ENCODE measurements at places on chromosomes 3 and 15.

- no peak for DNase-seq
Observed at GRCh38 chr3:52570076-52570475, 33.7 kb downstream of the UQCC5 start.

DNA sequence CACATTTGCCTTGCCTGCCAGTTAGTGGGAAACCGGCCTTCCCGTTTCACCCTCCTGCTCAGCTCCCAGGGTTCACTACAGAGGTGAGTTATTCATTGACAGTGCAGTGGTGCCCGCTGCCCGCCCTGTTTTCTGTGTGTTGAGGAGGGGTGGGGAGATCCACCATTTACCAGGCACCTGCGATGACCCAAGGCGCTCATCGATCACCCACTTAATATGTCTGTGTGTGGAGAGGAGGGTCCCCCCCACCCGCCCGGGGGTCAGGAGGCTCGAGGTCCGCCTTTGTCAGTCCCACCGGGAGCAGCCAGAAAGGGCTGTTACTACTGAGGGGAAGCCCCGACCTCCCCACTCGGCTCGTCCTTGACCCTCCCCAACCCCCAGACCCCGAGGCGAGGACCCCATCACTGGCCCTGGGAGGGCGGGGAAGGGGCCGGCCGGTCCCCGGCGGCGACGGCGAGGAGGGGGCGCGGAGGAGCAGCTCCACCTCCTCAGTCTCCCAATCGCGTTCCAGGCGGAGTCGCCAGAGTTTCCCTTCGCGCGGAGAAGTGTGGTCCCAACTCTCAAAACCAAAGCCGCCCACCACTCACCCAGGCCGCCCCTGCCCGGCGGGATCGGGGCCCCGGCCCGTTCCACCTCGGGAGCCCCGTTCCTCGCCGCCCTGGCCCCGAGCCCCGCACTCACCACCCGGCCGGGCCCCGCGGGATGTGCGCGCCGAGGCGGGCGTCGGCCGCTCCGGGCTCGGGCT, 1.1 kb downstream of the PLXNB1 start:
- DNase-seq = no peak

GRCh38 chr15:42046597-42046996, 25.8 kb upstream of the PLA2G4E start:
- no peak for DNase-seq

DNA sequence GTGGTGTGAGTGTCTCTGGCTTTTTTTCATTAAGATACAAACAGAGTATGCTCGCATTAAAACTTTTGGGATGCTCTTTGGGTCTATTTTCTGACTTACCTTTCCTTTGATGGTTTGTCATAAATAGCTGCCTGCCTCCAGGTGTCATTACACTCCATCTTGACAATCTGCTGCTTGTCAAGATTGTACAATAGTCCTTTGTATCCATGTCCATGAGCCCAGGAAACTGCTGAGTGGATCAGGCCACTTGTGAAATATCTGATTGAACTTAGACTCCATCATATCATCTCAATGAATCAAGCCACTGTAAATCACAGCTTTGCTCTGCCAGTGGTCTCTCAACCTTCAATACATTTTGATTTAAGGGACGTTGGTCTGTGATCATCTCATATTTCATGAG, 135.2 kb downstream of the ECT2 start:
- DNase-seq = no peak

GRCh38 chr3:128007033-128007424, 45.2 kb upstream of the SEC61A1 start:
- no peak for DNase-seq

DNA sequence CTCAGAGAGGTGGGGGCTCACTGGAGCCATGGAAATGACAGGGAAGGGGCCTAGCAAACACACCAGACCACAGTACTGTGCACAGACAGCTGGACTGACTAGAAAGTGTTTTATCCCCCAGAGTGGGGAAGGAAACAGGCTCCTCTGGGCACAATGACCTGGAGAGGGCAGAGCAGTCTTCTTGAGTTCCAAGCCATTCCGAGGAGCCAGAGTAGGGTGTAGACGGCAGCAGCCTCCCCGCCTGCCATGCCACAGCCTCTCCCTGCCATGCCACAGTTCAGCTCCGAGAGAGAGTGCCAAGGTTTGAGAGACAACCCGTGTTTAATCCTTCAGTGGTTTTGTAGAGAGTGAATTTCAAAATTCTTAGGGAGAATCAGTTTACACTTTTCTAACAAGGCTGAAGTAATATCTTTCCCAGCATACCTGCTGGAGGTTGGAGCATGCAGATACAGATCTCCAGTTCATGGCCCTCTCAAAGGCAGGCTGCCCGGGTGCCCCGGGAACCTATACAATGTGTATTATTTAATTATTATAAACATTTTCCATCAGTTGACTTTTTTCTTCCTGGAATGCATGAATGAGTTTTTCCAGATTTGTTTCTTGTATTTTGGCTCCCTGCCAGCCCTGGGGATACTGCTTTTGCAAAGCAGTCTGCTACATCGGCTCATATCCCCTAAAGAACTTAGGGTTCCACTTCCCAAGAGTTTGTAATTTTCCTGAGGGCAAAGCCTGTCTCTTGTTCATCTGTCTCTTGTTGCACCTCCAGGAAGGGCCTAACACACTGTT, 3.2 kb downstream of the PODXL2 start:
- DNase-seq = no peak

DNA sequence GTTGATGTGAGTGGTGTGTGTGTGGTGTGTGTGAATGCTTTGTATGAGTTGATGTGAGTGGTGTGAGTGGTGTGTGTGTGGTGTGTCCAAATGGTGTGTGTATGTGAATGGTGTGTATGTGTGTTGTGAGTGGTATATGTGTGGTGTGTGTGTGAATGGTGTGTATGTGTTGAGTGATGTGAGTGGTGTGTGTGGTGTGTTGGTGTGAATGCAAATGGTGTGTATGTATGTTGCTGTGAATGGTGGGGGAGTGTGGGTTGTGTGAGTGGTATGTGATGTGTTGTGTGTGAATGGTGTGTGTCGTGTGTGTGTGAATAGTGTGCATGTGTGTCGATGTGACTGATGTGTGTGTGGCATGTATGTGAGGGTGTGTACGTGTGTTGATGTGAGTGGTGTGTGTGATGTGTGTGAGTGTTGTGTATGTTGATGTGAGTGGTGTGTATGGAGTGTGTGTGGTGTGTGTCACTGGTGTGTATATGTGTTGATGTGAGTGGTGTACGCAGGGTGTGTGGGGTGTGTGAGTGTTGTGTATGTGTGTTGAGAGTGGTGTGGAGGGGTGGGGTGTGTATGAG, 40.6 kb downstream of the ARNT2 start:
- no peak for DNase-seq

DNA sequence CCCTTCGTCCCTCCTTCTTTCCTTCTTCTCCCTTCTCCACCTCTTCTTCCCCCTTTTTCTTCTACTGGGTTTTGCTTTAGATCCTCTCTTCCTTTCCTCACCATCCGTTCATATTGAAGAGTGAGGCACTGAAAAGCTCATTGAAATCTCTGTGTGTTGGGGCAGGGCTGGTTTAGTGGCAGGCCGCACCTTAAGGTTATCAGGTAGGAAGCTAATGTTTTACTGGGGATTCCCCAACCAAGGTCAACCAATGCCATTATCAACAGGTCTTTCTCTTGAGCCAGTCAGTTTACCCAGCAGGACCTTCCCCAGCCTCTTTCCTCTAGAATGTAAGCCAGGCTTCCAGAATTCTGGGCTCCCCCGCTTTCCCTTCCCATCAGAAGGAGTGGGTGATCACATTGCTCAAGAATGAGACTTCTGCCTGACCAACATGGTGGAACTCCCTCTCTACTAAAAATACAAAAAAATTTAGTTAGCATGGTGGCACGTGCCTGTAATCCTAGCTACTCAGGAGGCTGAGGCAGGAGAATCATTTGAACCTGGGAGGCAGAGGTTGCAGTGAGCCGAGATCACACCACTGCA, 11.5 kb upstream of the VPS8 start:
- DNase-seq = no peak

DNA sequence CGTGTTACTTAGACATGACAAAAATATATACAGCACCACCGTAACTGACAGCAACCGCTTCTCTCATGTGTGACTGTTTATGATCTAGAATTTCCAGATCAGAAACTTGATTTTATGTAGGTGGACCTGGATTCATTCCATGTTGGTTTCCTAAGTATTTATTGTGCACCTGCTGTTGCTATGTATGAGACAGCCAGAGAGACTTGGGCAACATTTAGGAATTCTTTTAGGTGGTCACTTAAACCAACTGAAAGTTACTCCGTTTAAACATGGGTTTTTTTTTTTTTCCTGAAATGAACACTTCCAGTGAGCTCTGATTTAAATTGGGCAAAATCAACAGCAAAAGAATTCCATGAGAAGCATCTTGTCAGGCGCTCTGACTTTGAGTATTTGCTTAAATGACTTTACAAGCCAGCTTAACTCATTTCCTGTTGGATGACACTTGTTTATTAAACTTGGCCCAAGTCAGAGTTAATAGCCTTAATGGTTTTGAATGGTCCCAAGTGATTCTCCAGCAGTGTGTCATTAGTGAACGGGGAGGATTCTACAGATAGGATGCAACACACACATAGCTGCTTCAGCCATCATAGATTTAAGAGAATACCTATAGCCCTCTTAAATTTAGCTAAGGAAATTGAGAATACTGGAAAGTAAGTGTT, 31.8 kb downstream of the MITF start:
- no peak for DNase-seq

GRCh38 chr3:134291319-134292254, 40.9 kb upstream of the RYK start:
- peak; percentile 26 for DNase-seq

GRCh38 chr3:30605706-30606300, 598 bp upstream of the TGFBR2 start:
- no peak for DNase-seq

- DNase-seq = no peak
Observed at GRCh38 chr3:70519913-70520659, 207.6 kb upstream of the MDFIC2 start.

DNA sequence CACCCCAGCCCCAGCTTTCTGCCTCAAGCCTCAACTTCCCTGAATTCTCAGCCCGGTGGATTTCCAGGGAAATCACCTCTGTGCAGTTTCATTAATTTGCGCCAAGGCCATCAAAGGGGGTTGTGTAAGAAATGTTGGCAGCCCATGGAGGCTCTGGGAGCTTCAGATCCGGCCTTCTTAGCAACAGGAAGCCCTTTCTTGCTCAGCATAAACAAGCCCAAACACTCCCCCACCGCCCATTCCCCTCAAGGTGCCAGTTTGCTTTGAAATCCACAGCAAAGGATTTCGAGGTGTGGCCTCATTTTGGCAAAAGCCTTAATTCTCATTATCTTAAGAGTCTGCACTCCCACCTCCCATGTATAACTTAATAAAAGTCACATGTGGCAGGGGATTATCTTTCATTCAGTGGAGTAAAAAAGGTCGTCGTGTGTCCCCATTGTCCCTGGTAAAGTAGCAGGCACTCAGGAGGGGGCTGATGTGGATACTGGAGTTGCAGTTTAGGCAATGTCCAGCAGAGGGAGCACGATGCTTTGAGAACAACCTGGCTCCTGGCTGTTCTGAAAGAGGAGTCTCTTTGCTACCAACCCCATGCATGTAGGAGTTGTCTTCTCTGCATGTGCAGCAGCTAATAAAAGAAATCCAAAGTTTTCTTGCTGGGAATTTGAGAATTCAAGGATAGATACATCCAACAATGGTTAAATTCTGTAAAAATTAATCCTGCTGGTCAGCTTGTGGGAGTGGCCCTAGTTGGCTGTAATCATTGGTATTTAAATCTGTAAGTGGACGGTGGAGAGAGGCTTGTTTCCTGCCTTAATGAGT, 39.5 kb downstream of the EBLN2 start:
- DNase-seq = peak; percentile 94

DNA sequence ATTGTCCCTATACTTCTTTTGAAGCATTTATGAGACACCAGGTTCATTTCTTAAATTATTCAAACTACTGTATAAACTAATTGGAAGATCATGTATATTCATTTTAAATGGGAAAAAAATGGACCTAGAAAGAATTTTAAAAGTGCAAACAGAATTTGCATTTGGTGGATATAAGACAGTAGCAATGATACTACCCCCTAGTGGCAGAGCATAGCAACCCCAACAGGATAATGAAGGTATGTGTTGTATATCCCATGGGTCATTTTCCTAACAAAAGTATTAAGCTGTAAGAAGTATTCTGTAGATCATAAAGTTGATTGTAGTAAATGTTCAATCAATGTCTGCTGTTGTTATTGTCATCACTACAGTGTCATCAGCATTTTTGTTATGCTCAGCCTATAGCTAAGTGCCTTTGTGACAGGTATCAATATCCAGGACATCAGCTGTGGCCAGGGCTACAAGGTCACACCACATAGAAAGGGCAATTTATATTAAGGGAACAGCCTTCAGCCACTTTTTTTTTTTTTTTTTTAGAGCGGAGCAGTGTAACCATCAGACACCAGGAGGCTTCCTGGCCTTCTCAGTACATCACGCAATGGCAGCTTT, 175.8 kb downstream of the FOXB1 start:
- no peak for DNase-seq

DNA sequence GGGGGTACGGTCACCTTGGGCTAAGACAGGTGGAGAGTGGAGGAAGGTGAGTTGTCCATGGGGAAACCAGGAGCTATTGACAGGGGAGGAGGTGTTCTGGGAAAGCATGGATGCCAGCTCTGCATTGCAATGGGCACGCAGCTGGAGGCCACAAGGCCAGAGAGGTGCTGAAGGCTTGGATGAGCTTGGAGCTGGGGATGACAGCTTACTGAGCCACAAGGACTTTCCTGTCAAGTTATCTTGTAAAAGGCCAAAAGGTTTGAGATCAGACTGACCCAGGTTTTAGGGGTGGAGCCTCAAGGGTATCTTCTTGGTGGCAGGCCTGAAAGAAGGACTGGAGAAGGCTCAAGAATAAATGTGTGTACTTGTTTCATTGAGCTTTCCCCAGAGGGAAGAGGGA, 115.2 kb downstream of the ASB7 start:
- DNase-seq = no peak

- DNase-seq = no peak
Observed at GRCh38 chr3:190227064-190227463, 95.2 kb downstream of the CLDN1 start.

GRCh38 chr3:37147666-37148065, 26.7 kb downstream of the LRRFIP2 start:
- no peak for DNase-seq

DNA sequence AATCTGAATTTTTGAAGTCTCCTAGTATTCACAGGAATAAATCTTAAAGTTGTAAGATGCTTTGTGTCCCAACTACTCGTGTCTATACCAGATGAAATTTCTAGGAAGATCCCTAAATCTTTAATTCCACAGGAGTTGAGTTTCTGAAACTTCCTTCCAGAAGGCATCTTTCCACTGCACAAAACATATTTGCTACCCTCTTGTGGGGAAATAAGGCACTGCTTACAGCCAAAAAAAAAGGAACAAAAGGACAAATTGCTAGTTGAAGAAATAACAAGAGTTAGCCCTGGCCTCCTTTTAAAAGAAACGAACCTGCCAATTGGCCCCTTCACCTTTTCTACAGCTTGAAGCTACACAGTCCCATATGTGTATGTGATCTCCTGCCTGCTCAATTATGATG, 54.0 kb downstream of the TAFA4 start:
- no peak for DNase-seq

GRCh38 chr15:97301166-97301565, 659.3 kb upstream of the ARRDC4 start:
- DNase-seq = no peak

DNA sequence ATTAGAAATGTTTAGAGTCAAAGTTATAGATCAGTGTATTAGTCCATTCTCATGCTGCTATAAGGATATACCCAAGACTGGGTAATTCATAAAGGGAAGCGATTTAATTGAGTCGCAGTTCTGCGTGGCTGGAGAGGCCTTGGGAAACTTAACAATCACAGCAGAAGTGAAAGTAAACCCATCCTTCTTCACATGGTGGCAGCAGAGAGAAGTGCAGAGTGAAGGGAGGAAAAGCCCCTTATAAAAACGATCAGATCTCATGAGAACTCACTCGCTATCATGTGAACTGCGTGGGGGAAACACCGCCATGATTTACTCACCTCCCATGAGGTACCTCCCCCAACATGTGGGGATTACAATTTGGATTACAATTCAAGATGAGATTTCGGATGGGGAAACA, 871.5 kb downstream of the DIPK2A start:
- no peak for DNase-seq
